ENCODE measurements at places on chromosomes 16 and 17. TPM values are rescaled to one million over a fixed set of nuclear protein-coding genes. Genes with fewer than 3 reads are reported as not detected.

TBX21 gene
- 7.9 TPM for total RNA-seq

DNA sequence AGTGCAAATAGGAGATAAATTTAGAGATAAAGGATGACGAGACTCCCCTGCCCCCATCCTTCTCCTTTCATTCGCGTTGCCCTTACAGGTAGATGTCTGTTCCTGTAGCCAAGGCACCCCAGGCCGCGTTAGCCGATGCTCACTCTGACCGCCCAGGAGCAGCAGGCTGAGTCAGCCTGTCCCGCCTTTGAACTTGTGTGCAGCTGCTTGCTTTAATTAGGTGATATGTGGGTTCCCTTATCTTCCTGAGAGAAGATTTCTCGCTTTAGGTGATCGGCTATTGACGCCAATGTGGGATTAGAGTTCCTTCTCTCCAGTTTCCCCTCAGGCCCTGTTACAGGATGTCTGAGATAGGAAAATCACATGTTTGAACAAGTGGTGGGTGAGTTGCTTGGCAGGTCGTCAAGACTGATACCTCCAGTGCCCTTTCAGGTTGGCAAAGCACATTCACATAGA is 119.5 kb downstream of the MSI2 start:
- no peaks in the 10 kb centered on the region for H3K27me3 ChIP-seq
- peaks cover 2% of the 10 kb centered on the region for H3K36me3 ChIP-seq
- DNase-seq: no peak
- H3K4me1 ChIP-seq: peaks cover 4% of the 10 kb centered on the region
- H3K27ac ChIP-seq: no peak overlapping the region
- no peak overlapping the region for H3K4me3 ChIP-seq

DNA sequence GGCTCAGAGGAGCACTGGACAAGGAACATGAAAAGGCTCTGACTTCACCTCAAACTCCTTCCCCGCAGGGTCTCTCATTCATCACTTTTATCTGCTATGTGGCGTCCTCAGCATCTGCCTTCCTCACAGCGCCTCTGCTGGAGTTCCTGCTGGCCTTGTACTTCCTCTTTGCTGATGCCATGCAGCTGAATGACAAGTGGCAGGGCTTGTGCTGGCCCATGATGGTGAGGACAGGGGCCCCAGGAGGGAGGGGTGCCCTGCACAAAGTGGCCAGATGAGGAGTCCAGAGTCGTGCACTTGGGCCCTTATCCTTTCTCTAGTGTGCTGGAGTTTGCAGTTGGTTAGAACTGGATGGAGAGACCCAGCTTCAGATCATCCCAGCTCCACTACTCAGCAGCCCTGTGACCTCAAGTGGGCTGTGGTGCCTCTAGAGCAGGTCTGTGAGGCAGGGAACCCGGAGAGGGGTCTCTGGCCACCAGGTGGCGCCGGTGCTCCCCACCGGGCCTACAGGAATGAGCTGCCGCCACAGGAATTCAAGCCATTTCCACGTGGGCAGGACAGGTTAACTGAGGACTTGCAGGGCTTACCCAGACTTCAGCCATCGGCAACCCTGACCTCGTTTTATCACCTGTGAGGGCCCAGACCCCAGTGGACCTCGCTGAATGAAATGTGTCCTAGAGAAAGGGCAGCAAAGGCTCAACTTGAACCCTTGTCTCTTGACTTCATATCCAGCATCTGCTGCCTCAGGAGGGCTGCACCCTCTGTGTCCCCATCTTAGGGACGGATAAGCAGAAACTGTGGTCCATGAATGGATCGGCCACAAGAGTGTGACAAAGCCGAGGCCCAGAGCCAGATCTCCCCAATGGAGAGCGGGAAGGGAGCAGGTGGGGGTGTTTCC is 4.0 kb downstream of the CMTM3 start:
- H3K27me3 ChIP-seq: no peaks in the 10 kb centered on the region
- H3K4me3 ChIP-seq: no peak overlapping the region
- peaks cover 49% of the 10 kb centered on the region for H3K36me3 ChIP-seq
- H3K4me1 ChIP-seq: peaks cover 9% of the 10 kb centered on the region

GRCh38 chr16:87924041-87924810 is 12.1 kb downstream of the CA5A start:
- peaks cover 26% of the 10 kb centered on the region for H3K27me3 ChIP-seq
- H3K36me3 ChIP-seq: no peaks in the 10 kb centered on the region
- no peak for DNase-seq
- H3K4me1 ChIP-seq: peaks cover 15% of the 10 kb centered on the region
- no peak overlapping the region for H3K4me3 ChIP-seq

- no peaks in the 10 kb centered on the region for H3K4me1 ChIP-seq
- no peak for DNase-seq
- H3K27me3 ChIP-seq: no peaks in the 10 kb centered on the region
- no peak overlapping the region for H3K4me3 ChIP-seq
Measured at GRCh38 chr17:61568219-61569072, 22.6 kb downstream of the NACA2 start.

MVD gene
- total RNA-seq: 52.3 TPM

KRTAP4-3 gene
- total RNA-seq: not detected

CLEC3A gene
- total RNA-seq: not detected

- no peak for DNase-seq
- no peaks in the 10 kb centered on the region for H3K36me3 ChIP-seq
- H3K27ac ChIP-seq: no peak overlapping the region
- H3K27me3 ChIP-seq: no peaks in the 10 kb centered on the region
- no peak overlapping the region for H3K4me3 ChIP-seq
Measured at GRCh38 chr17:70775679-70776078, 606.3 kb downstream of the KCNJ2 start.

SCGB1C2 gene
- not detected for total RNA-seq

PMFBP1 gene
- total RNA-seq: 1.9 TPM

DNA sequence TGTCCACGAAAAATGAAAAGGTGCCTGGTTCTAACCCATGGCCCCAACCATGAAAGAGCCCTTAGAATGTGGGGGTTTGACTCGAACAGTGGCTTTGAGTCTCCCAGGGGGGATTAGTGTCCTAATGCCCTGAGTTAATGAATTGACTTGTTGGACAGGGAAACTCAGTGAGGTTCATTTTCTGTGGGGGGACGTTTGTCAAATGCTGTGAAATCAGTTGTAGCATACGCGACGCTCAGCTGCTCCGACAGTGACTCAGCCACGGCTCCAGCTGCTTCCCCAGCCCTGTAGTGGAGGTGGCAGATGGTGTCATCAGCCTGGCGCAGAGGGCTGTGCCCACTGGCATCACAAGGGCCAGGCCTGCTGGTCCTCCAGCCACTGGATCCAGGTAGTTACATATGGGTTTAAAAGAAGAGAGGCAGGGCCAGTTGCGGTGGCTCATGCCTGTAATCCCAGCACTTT is 3.9 kb upstream of the TMEM235 start:
- peaks cover 23% of the 10 kb centered on the region for H3K4me1 ChIP-seq
- H3K27ac ChIP-seq: no peak overlapping the region
- H3K36me3 ChIP-seq: no peaks in the 10 kb centered on the region
- DNase-seq: no peak

- H3K4me3 ChIP-seq: no peak overlapping the region
- no peaks in the 10 kb centered on the region for H3K27me3 ChIP-seq
Measured at GRCh38 chr16:69522732-69523404, 42.9 kb upstream of the NFAT5 start.

SPECC1 gene
- total RNA-seq: 12.9 TPM

DNA sequence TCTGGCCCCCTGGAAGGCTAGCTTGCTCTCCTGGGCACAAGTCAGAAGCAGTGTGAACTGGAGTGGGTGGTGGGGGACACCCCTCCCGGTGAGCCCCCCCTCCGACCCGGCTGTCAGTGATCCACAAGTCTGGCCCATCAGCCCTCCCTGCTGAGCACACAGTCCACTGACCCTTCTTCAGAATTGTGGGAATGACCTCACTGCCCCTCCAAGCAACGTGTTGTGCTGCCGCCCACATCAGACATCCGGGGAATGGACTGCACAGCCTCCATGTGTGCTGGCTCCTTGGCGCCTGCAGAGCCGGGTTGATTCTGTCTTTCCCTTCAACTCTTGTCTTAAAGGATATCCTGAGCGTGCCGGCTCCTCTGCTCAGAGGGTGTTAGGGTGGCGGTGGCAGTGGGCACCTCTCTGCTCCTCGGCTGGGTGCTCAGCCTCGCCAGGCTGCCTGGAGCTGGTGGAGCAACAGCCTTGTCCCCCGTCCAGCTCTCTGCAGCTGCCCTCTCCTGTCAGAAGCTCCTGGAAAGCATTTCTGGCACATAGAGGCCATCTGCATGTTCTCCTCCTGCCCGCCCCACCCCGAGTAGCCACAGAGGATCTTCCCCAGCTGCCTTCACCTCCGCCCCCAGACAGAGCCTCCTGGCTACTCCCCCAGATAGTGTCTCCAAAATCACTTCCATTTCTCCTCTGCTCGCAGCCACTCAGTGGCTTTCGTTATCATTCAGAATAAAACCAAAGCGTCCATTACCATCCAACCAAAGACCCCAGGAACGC is 19.8 kb downstream of the NPTX1 start:
- no peak overlapping the region for H3K4me3 ChIP-seq
- no peak for DNase-seq
- no peaks in the 10 kb centered on the region for H3K4me1 ChIP-seq
- no peak overlapping the region for H3K27ac ChIP-seq
- no peaks in the 10 kb centered on the region for H3K36me3 ChIP-seq

ALOXE3 gene
- 0.20 TPM for total RNA-seq

GRCh38 chr17:28147017-28147416 is 104.5 kb downstream of the NLK start:
- no peak overlapping the region for H3K27ac ChIP-seq
- H3K27me3 ChIP-seq: no peaks in the 10 kb centered on the region
- no peaks in the 10 kb centered on the region for H3K4me1 ChIP-seq
- no peak overlapping the region for H3K4me3 ChIP-seq

RGS11 gene
- not detected for total RNA-seq

RAD51D gene
- 16.3 TPM for total RNA-seq

SLC46A1 gene
- total RNA-seq: 2.5 TPM

TRPV3 gene
- 0.59 TPM for total RNA-seq

ITGAD gene
- total RNA-seq: 0.23 TPM

XYLT2 gene
- 44.2 TPM for total RNA-seq

- H3K4me1 ChIP-seq: peaks cover 9% of the 10 kb centered on the region
- DNase-seq: no peak
- H3K36me3 ChIP-seq: no peaks in the 10 kb centered on the region
- H3K4me3 ChIP-seq: no peak overlapping the region
- no peaks in the 10 kb centered on the region for H3K27me3 ChIP-seq
- H3K27ac ChIP-seq: no peak overlapping the region
Measured at GRCh38 chr17:46876353-46876887, 25.0 kb downstream of the WNT9B start.

USB1 gene
- 44.2 TPM for total RNA-seq

GRCh38 chr16:85089525-85089924 is 22.7 kb downstream of the CIBAR2 start:
- H3K36me3 ChIP-seq: no peaks in the 10 kb centered on the region
- H3K27me3 ChIP-seq: no peaks in the 10 kb centered on the region
- no peak for DNase-seq
- no peak overlapping the region for H3K4me3 ChIP-seq
- no peak overlapping the region for H3K27ac ChIP-seq

DNA sequence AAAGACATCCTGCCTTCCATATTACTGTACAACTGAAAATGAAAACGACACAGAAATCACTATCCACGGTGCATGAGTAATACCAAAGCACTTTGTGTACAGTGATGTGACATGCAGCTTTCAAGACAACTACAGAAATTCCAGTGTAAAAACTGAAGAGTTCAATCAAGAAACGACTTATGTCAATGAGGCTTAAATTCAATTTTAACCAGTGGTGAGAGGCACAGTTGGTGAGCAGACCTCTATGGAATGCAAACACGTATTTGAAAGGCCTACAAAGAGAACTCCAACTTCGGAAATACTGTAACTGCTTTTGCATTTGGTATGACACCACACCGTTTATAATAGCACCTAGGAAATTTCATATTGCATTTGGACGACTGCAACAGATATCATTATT is 87.6 kb downstream of the USP31 start:
- H3K4me3 ChIP-seq: no peak overlapping the region
- no peaks in the 10 kb centered on the region for H3K4me1 ChIP-seq
- no peak overlapping the region for H3K27ac ChIP-seq

GRCh38 chr16:64982581-64982980 is 139.3 kb downstream of the CDH11 start:
- no peaks in the 10 kb centered on the region for H3K27me3 ChIP-seq
- no peak overlapping the region for H3K4me3 ChIP-seq
- no peaks in the 10 kb centered on the region for H3K4me1 ChIP-seq

DNA sequence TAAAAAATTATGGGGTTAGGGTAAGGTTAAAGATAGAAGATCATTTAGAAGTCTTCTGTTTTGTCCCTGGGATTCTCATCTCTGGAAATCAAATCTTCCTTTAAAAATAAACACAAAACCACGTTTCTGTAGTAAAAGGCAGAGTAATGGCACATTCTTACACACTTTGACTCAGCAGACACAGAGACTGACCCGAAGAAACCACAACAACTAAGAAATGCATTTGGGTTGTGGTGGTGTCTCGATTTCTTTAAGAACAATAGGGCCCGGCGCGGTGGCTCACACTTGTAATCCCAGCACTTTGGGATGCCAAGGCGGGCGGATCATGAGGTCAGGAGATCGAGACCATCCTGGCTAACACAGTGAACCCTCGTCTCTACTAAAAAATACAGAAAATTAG is 54.9 kb upstream of the MYH10 start:
- H3K4me3 ChIP-seq: no peak overlapping the region
- no peak for DNase-seq
- no peaks in the 10 kb centered on the region for H3K4me1 ChIP-seq
- H3K36me3 ChIP-seq: no peaks in the 10 kb centered on the region
- H3K27ac ChIP-seq: no peak overlapping the region

CCL17 gene
- not detected for total RNA-seq

Measured in T-cell (primary cell).